ENCODE measurements at places on chromosomes 13 and 19.

GRCh38 chr13:104414771-104415170 is 1348.6 kb upstream of the SLC10A2 start:
- DNase-seq: no peak

- DNase-seq: no peak
These were observed 1403.5 kb downstream of the PCDH9 start for GRCh38 chr13:65826657-65827056.

GRCh38 chr13:112767506-112768471 is 78.0 kb downstream of the ATP11A start:
- DNase-seq: no peak

- DNase-seq: no peak
These were observed 57.3 kb downstream of the IFT88 start for GRCh38 chr13:20624213-20624612.

- no peak for DNase-seq
These were observed 25.4 kb upstream of the SEMA6B start for GRCh38 chr19:4584670-4585460.

DNA sequence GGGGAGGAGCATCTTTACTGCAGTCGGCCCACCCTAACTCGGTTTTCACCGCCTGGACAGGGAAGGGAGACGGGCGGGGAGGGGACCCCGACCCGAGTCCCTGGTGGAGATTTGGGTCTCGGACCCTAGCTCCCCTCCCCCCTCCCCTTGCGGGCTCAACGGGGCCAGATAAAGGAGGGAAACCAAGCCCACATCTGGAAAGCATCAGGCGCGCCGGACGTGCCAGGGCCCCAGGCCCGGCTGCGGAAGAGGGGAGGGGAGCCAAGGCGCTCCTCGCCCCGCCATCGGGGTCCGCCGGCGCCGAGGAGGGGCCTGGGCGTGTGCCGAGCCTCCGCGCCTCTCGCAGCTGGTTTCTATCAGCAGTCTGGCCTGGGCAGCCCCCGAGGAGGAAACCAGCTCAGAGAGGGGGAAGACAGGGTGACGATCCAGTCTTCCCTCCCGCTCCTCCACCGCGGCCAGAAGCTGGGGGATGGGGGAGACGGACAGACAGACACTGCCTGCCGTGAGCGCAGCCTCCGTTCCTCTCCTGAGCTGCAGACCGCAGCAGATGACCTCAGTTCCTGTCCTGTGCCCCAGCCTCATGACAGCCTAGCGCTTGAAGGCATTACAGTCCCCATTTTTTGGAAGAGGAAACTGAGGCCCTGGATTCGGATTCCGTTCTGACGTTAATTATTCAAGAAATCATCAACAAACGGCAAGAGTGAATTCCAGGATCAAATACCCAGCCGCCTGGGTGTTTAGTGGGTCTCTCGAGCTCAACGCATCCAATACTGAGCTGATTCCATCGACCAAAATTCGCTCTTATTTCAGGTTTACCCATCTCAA is 3.6 kb upstream of the GNG8 start:
- DNase-seq: peak; percentile 19

DNA sequence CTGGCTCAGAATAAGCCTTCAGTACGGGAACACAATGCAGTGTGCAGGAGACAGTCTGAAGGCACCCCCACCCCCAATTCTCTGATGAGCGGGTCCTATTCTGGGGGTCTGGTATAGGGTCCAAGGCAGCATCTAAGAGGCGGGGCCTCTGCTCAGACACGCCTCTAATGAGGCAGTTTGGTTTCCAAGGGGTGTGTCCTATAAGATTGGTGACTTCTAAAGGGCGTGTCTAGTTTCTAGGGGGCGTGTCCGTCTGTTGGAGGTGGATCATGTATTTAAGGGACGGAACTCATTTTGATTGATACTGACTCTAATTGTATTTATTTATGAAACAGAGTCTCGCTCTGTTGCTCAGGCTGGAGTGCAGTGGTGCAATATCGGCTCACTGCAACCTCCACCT is 8.7 kb downstream of the FIZ1 start:
- no peak for DNase-seq

DNA sequence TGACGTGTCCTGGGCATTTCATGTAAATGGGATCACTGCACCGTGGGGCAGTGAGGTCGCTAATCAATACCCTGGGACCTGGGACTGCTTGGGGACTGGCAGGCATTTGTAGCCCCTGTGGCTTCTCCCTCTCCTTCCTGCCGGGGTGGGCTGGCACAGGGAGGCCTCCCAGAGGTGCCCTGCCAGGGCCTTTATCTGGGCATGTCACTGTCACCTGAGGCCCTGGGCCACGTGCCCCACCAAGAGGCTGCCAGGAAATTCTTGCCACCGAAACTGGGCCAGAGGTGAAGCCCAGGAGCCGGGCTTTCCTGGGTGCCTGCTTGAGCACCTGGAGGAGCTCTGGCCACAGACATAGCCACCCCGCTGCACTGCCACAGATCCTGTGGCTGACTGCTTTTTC is 1.8 kb upstream of the NMRK2 start:
- DNase-seq: no peak

DNA sequence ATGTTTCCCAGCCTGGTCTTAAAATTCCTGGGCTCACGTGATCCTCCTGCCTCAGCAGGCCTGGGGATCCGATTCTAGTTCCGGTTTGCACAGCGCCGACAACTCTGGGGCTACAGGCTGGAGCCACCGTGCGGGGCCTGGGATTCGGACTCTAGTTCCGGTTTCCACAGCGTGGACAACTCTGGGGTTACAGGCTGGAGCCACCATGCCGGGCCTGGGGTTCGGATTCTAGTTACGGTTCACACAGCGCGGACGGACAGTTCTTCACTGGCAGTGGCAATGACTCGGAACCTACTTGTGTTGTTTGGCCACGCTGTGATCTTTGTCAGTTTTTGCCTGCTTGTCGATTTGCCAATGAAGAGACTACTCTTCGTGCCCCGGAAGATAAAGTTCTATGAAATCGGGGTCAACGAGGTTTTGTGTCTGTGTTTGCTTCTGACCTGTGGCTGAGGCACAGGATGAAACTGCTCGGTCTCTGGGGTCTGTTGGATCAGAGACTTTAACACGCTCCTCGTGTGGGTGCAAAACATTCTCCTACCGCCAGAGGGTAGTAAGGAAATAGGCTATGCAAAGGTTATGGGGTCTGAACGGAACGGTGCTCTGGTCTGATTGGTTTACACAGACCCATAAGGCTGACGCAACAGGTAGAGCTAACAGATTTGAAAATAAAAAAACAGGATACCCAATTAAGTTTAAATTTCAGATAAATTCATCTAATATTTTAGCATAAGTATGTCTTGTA is 12.1 kb upstream of the ZSCAN1 start:
- DNase-seq: no peak

DNA sequence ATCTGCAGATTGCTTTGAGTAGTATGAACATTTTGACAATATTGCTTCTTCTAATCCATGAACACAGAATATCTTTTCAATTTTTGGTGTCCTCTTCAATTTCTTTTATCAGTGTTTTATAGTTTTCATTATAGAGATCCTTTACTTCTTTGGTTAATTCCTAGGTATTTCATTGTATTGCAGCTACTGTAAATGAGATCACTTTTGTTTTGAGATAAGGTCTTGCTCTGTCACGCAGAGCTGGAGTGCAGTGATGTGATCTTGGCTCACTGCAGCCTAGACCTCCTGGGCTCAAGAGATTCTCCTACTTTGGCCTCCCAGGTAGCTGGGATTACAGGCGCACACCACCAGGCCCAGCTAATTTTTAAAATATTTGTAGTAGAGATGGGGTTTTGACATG is 9.8 kb downstream of the CYP2A7 start:
- no peak for DNase-seq

GRCh38 chr13:100892981-100893380 is 218.4 kb upstream of the TMTC4 start:
- no peak for DNase-seq

- DNase-seq: no peak
These were observed 22.1 kb upstream of the GGACT start for GRCh38 chr13:100610391-100611347.

- no peak for DNase-seq
These were observed 235.4 kb downstream of the PCDH20 start for GRCh38 chr13:61180234-61180633.

GRCh38 chr19:4568886-4569285 is 9.4 kb upstream of the SEMA6B start:
- no peak for DNase-seq

DNA sequence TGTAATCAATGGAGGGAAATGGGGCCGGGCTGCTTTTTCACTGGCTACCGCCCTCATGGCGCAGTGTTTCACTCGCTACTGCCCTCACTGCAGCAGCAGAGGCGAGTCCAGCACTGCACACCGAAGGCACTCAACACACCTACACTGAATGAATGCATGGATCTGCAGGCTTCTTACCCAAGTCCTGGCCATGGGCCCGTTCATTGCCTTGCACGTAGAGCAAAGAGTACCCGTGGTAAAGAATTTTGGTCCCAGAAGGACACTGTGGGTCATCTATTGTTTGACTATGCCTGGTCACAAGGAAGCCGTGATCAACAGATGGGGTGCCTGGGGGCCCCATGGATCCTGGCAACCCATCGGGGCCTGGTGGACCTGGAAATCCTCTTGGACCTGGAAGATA is 144.9 kb downstream of the COL4A1 start:
- DNase-seq: no peak

DNA sequence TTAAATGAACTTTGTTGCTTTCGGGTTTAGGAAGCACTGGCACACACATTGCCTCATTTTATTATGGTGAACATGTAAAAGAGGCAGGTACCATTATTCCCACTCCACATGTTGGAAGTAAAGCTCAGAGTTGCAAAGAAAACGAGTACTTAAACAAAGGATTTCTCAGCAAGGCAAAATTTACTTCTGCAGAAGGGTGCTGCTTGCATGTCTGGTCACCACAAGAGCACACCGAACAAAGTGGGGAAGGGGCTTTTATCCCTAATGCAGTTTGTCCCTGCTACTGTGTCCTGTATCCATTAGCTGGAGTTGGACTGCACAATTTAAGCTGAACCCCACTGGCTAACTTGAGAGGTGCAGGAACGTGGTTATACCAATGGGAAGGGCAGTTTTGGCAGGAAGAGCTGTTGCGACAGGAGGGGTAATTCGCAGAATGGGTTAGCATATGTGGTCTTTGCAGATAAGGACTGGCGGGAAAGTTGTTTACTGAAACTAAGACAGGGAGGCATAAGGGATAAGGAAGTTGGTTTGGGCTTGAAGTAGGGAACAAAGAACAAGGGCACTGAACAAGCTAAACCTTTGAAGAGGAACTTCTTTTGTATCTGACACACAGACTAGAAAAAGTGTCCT is 545.5 kb downstream of the UQCRFS1 start:
- no peak for DNase-seq

DNA sequence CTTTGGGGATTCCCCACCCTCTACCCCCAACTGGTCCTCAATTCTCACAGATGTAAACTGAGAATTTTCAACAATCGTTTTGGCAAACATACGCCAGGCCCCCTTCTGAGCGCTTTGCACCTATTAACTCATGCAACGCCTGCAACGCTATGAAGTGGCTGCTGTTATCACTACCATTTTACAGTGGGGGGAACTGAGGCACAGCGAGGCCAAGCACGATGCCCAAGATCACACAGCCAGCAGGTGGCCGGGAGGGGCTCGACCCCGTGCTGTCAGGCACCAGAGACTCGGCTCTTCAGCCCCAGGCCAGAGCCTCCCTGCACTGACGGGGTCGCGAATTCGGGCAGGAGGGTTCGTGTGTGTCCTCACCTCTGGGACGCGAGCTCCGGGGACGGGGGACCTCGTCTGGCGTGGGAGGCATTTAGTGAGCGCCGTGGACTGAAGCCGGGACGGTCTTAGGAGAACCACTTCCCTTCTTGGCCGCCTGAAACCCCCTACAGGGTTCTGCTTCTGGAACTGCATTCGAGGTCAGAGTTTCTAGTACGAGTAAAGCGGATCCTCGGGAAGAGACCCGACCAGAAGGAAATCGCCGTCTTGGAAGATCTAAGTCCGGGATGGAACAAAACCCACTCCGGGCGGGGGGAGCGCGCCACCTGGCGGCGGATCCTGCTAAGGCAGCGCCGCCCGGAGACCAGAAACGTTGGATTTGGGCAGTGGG is 21.0 kb downstream of the ZNF114 start:
- peak; percentile 54 for DNase-seq

- no peak for DNase-seq
These were observed 11.9 kb upstream of the GGACT start for GRCh38 chr13:100600461-100600860.

DNA sequence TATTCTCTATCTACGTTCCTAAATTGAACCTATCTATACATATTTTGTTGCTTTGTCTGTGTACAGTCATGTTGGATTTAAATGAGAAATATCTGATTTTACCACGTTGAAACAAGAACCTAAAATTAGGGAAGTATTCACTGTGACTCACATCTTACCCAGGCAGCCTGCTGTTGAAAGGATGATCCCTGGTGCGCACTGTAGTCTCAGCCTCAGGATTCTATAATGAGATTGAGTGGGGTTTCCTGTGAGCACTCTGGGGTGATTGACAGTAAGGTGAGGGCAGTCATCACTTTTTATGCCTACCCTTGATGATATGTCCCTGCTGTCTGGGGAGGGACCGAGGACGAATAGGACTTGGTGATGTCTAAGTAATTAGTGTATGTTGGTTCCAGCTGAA is 35.4 kb downstream of the PCCA start:
- no peak for DNase-seq

- DNase-seq: no peak
These were observed 2.0 kb upstream of the PIK3R2 start for GRCh38 chr19:18150776-18151624.

GRCh38 chr19:48628486-48629296 is 8.5 kb downstream of the DBP start:
- DNase-seq: no peak

DNA sequence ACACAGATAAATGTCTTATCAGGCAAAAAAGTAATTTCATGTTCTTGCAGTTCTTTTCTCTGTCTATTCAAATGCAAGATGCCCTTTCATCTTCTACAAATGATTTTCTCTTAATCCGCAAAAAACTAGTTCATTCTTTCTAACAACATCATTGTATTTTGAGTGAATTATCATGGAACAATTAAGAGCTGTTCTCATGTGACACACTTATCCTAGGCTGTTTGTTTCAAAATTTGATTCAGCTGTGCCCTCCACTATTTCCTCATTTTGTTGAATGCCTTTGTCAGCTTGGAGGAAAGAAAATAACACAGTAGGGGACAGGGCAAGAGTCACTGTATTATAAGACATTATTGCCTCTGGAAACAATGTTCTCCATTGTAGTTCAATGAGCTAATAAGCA is 396.9 kb downstream of the KCTD12 start:
- DNase-seq: no peak

DNA sequence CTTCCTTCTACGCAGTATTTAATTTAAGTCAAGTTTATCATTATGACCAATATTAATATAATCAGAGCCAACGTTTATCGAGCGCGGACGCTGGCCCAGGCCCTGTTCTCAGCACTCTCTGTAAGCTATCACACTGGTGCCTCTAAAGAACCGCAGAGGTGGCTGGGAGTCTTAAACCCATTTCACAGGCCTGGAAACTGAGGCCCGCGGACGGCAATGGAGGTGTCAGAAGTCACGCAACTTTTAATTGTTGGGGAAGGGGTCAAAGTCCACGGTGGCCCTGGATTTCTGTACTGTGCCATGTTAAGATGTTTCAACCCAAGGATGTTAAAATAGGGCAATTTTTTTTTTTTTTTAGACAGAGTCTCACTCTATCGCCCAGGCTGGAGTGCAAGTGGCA is 8.8 kb downstream of the PTPRS start:
- no peak for DNase-seq
